Activated CD4-positive, alpha-beta T cell treated with anti-CD3 and anti-CD28 coated beads for 1 hour (primary cell): ENCODE measurements at places on chromosomes 7 and 10.

GRCh38 chr7:148290538-148290937 lies 300.0 kb upstream of the C7orf33 start:
- DNase-seq, result no peak

GRCh38 chr10:99880080-99880835 lies 97.8 kb downstream of the ABCC2 start:
- no peak for DNase-seq

DNA sequence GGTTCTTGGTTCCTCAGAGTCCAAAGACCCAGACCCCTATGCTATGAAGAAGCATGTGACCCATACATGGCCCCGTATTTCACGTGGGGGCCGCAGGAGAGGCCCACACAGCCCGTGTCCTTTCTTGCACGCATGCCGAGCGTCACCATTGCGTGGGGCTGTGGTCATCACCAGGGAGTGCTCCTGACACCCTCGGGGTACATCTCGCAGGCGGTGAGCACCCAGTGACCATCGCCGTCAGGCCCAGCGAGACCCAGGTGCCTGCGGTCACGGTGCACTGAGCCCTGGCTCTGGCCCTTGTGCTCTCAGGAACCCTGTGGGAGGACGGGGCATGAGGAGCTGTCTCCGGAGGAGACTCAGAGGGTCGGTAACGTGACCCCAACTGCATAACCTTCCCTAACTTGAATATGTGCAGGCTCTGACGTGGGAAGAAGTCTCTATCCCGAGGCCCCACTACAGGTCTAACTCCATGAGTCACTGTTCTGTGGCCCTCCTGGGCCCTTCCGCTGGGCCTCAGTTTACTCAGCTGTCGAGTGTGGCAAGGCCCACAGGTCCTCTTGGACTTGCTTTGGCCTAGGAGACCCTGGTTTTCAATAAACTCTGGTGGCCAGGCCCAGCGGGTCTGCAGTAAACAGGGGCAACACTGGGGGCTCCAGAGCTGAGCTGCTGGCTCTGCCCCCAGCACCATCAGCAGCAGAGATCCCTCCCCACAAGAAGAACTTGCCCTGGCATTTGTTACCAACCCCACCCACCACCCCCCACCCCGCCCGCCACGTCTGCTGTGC lies 503.9 kb downstream of the PTPRN2 start:
- DNase-seq, result no peak

GRCh38 chr10:86256690-86257315 lies 109.8 kb downstream of the GRID1 start:
- no peak for DNase-seq

GRCh38 chr7:22584179-22584578 lies 84.2 kb upstream of the STEAP1B start:
- no peak for DNase-seq

DNA sequence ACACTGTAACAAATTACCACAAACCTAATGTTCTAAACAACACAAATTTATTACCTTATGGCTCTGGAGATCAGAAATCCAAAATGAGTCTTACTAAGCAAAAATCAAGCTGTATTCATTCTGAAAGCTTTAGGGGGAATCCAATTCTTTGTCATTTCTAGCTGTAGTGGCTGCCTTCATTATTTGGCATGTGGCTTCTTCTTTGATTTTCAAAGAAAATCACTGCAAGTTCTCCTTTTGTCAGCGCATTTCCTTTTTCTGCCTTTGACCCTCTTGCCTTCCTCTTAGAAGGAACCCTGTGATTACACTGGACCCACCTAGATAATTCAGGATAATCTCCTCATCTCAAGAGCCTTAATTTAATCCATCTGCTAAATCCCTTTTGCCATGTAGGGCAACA lies 36.9 kb downstream of the ZPBP start:
- no peak for DNase-seq

GRCh38 chr7:81231301-81231838 lies 312.5 kb upstream of the SEMA3C start:
- DNase-seq, result no peak

GRCh38 chr7:91264046-91264923 lies at the start of gene FZD1:
Gene FZD1, plus strand, starts transcription at chr7:91264433. Its CDS starts 448 bp downstream, at chr7:91264881.
- DNase-seq, result no peak

DNA sequence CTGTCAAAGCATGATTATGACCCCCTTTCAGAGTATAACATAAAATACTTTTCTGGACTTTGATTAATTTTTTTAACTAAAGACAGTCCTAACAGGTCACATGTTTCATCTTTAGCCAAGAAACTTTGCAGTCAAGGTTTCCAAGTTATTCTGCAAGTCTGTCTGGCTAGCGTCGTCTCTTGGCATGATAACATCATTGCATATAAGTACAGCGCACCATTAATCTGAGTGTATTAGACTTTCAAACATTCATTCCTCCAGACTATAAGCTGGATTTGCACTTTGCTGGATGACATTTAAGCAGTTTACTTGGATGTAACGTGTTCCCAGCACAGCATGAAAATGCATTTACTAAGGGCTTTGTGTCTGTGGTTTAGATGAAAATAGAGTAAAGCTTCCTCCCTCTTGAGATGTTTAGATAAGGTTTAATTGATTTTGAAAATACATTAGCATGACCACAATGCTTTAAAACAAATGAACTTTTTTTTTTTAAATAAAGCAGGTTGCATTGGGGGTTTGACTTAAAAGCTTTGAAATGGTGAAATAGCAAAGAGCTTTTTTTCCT lies 349.0 kb upstream of the MTPN start:
- DNase-seq, result no peak

GRCh38 chr10:103580430-103580829 lies 86.9 kb downstream of the NEURL1 start:
- DNase-seq, result no peak

DNA sequence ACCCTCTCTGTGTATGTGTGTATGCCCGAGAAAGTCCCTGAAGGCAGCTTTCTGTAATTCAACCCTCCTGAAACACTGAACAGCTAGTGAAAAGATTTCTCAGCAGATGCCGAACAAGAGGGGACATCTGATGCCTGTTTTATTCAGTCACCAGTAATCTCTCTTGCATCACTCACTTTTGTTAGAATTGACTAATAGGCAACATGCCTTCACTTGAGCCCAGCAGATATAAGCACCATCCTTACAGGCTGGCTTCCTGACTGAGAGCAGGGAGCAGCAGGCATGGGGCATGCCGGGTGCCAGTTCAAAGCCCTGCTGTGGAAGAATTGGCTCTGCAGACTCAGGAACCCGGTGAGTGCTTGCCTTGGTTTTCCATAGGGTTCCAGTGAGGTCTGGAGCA lies at the start of gene ABCA13:
ABCA13 (plus strand) TSS at position 257 of the 400 bp plus-strand sequence; CDS start at position 283, 26 bp downstream.
- DNase-seq, result no peak

GRCh38 chr10:112475575-112476218 lies 28.7 kb downstream of the VTI1A start:
- no peak for DNase-seq

GRCh38 chr7:50220273-50220672 lies 84.2 kb upstream of the IKZF1 start:
- DNase-seq, result no peak

DNA sequence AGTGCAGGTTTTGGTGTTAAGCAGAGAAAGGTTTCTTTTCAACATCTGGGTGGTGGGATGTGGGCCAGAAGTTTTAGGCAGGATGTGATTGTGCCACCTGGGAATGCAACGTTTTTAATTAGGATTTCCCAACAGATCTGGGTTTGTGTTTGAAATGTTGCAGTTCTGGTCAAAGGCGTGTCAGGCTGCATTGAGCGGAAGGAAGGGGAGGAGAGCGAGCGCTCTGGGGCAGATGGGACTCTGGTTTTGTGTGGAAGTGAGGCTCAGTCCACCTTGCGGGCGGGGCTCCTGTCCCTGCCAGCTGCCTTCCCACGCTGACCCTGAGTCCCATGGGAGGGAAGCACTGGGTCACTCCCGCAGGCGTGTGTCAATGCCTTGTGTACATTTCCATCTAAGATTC lies 767.7 kb downstream of the KCNMA1 start:
- no peak for DNase-seq

DNA sequence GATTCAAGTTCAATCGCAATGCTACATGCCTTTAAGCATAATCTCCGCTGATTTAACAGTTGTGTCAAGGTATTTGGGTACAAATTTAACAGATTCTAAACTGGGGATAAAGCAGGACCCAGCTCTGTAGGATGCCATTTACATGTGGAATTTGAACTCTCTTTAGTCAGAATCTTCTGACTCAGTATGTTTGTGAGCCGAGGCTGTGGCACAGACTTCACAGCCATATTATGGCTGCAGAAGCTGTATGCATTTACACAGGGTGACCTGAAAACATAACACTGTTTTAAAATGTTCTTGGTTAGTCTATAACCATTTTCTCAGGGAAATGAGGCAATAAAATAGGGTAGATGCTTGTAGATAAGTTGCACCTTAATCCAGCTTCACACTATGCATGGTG lies 8.7 kb downstream of the PDLIM1 start:
- no peak for DNase-seq

DNA sequence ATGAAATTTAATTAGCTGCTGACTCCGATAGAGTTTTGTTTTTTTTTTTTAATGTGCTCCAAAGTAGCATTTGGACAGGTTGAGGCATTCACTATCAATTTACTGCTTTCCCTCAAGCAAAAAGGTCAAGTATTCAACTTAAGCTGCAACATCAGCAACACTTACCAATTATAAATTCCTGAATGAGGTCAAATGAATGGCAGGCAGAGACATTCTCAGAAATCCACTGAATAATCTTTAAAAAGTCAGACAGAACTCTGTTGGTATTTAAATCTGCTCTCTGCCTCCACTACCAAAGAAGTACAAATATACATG lies 62.8 kb downstream of the GSAP start:
- DNase-seq, result no peak

GRCh38 chr10:6292741-6293151 lies 90.0 kb downstream of the PFKFB3 start:
- no peak for DNase-seq

GRCh38 chr10:111137007-111137406 lies 60.2 kb downstream of the ADRA2A start:
- DNase-seq, result no peak

GRCh38 chr7:8418629-8419245 lies 14.7 kb upstream of the NXPH1 start:
- DNase-seq, result no peak

- DNase-seq, result no peak
Observed at GRCh38 chr7:12601302-12601869, 30.9 kb downstream of the SCIN start.

DNA sequence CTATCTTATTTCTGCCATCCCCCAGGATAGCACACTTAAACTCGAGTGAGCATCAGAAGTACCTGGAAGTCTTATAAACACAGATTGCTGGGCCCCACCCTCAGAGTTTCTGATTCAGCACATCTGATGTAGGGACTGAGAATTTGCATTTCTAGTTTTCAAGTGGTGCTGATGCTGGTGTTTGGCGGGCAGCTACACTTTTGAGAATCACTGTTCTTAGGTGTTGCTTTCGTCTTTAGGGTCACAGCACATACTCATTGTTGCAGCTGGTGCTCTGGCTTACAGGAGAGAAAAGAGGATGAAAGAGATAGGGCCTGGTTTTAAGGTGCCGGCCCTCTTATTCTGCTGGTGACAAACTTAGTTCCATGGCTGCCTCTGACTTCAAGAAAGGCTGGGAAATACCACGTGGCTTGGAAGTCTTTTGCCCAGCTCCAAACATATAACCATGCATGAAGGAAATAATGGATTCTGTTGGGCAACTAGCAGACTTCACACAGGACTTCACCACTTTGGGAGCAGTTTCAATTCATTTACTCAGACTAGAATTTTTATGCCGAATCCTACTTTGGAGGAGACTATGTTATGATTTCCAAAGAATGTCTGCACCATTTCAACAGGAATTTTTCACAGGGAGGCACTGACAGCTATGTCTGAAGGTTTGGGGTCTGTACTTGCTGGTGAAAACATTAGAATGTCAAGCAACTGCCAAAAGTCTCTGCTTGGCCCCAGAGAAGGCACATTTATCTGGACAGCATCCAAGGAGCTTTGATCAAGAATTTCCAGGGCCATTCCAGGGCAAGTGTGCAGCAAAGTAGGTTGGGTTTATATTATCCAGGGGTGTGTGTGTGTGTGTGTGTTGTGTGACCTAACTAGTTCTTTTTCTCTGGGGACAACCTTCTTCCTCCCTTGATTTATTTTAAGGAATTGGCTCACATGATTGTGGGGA lies 6.9 kb upstream of the MINDY4 start:
- no peak for DNase-seq

DNA sequence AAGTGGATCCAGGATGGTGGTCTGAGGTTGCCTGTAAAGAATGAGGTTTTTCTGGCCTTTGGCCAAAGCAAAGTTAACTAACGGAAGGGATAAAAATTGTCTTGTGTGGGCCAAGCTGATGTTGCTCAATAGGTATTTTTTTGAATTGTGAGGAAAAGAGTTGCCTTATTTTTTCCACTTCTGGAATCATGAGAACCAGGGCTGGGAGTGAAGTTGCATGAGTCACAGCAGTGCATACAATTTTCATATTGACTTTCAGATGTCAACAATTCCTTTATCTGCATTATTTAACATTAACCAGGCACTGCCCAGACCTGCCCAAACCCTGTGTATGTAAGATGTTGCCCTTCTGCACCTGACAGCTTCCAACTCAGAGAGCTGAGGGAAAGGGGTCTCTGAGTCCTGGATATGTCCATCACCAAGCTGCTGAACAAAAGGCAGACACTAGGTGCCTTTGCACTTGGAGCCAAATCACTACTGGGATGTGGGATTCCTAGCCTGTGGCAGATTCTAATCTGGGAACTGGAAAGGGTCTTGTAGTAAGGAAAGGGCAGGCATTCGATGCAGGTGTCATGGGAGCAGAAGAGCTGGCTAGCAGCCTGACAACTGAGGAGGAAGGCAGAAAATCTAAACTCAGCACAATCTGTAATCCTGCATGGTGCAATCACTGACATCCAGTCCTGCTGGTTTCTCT lies 52.3 kb upstream of the SLC35B4 start:
- no peak for DNase-seq

DNA sequence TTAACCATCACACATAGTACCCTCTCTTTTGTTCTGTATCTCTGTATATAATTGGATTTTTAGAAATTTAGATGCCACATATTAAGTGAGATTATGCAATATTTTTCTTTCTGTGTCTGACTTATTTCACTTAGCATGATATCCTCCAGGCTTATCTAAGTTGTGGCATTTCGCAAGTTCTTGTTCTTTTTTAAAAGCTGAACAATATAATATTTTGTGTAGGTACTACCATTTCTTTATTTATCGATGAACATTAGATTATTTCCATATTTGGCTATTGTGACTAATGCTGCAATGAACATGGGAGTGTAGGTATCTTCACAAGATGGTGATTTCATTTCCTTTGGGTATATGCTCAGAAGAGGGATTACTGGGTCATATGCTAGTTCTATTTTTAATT lies 295.0 kb downstream of the SUGCT start:
- DNase-seq, result no peak

DNA sequence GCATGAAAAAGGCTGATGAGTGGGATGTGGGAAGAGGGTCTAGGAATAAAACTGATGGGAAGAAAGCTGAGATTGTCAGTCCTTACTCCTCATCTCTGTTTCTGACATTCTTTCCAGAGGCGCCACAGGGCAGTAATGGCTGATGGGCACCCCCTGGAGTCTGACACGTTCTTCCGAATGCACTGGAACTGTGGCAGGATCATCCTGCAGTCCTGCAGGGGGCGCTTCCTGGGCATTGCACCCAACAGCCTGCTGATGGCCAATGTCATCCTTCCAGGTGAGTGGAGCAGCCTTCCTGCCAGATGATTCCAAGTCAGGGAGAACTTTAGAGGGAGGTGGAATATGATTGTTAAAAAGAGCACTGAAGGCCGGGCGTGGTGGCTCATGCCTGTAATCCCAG lies 4.8 kb downstream of the FSCN3 start:
- DNase-seq, result no peak
